ENCODE measurements at places on chromosomes 13 and 19.

GRCh38 chr13:23903906-23904280, 6.6 kb upstream of the C1QTNF9B start:
- no peak for DNase-seq

DNA sequence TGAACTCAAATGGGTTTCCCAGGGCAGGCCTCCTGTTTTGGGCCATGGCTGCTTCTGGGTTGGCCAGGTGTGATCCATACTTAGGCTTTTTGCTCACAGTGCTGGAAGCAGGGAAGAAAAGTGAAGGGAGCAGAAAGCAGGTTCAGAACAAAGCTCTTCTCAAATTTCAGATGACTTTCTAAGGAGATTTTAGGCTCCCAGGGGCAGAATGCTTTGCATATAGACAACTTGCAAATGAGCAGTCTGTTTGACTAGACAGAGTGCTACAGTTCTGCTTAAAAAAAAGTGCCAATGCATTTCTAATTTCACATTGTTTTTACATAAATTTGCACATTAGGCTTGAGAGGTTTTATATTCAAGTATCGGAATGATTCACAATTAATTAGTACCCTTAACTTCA, 2.6 kb upstream of the SLC10A2 start:
- DNase-seq: no peak

- DNase-seq: no peak
Observed at GRCh38 chr19:58394821-58395219, 636 bp upstream of the RNF225 start.

DNA sequence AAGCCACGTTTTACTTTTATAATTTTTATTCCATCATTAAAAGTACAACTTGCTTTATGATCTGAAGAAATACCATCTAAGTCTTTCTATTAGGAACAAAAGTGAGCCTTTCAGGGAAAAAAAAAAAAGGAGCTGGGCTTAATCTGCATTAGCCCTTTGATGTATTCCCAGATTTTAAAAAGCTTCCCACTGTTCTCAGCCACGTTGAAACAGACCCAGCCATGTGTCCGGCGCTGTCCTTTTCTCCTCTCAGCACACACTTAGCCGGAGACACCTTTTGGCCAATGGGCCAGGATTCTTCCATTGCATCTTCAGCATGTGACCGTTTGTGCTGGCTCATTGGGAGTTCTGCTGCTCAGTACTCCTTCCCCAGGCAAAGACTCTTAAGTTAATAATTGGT, 105.5 kb downstream of the GGACT start:
- no peak for DNase-seq

- no peak for DNase-seq
Observed at GRCh38 chr13:111657013-111657412, 336.6 kb downstream of the TEX29 start.

DNA sequence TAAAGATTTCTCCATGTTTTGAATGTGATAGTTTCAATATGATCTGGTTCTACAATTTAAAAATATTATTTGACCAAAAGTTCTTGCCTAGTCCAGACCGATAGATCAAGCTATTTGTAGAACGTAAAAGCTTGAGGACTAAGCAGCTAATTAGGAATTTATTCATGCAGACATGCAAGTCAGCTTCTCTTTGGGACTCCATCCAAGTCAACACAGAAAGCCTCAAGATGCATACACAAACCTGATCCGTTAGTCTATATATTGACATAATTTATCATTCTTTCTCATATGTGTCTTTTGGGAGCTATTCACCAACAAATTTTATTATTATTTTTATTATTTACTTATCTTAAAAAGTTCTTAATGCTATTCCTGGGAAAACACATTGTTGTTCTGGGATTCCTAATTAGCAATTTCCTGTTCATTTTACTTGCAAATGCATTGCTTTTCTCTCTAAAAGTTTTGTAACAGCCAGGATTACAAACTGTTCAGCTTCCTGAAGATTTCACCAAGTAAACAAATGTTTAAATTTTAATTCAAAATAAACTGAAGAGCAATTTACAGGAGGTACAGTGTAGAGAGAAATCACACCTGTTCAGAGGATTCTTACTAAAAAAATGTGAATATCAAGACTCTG, 375.3 kb downstream of the GPC5 start:
- DNase-seq: no peak

DNA sequence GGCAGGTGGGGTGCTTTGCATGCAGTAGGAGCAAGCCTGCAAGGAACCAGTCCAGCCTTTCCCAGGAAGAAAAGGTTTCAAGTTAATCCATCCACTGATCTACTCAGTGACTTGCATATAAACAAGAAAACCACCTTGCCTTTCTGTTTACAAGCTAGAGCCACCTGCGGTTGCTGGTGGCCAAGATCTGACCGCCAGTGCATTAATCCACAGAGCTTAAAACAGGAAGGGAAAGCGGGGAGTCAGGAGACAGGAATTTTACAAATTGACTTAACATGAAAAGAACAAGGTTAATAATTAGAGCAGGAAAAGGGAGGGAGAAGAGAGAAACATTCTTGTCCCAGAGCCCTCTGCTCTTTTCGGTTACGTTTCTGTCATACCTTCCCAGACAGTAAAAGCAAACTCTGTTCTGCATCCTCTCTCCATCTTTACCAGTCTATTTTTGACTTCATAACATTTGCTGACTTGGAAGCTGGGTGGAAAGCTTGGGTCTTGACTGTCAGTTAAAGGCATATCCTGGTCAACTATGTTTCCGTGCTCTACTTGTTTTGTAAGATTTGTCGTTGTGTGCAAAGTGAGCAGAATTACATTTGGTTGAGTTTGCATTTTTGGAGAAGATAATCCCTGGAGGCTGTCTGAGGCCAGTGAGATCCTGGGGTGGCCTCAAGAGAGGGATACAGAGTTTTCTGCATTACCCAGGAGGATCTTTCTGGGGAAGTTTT, 760.6 kb downstream of the EFNB2 start:
- no peak for DNase-seq

GRCh38 chr13:45468635-45469034, 3.9 kb downstream of the COG3 start:
- no peak for DNase-seq

DNA sequence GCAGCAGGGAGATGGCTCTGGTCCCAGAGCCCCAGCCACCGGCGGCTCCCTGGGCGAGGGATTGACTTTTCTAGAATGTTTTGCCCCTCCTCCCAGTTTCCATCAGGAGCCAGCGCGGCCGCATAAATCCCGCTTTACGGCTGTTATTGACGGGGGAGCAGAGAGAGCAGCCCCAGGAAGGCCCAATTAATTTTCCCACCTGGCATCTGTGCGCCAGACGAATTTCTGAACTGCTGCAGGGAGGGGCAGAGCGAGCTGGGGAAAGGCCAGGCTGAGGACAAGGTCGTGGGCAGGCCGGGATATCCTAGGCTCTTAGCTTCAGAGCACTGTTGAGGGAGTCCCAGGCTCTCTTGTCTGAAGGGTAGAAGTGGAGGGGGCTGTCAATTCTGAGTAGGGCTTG, 24.7 kb downstream of the ZNRF4 start:
- no peak for DNase-seq

- DNase-seq: no peak
Observed at GRCh38 chr13:110559986-110560385, 1.5 kb downstream of the RAB20 start.

- DNase-seq: no peak
Observed at GRCh38 chr13:47832458-47832972, 168.6 kb downstream of the SUCLA2 start.

GRCh38 chr19:55341171-55341588, 1.5 kb downstream of the KMT5C start:
- DNase-seq: no peak

DNA sequence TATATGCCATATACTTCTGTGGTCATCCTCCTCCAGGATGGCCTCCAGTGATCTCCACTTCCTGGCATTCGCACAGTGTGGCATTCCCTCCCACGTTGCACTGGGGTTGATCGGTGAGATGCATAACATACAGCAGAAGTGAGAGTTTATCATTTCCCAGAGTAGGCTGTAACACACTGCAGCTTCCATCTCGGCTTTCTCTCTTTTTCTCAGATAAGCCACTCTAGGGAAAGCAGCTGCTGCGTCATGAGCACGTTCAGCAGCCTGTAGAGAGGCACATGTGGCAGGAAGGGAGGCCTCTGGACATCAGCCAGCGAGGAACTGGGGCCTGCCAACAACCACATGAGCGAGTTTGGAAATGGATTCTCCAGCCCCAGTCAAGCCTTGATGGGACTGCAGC, 807.1 kb downstream of the DIAPH3 start:
- DNase-seq: no peak

- DNase-seq: no peak
Observed at GRCh38 chr13:36352350-36352749, 6.2 kb upstream of the SPART start.

- DNase-seq: no peak
Observed at GRCh38 chr19:2661615-2662014, 40.9 kb downstream of the GNG7 start.

DNA sequence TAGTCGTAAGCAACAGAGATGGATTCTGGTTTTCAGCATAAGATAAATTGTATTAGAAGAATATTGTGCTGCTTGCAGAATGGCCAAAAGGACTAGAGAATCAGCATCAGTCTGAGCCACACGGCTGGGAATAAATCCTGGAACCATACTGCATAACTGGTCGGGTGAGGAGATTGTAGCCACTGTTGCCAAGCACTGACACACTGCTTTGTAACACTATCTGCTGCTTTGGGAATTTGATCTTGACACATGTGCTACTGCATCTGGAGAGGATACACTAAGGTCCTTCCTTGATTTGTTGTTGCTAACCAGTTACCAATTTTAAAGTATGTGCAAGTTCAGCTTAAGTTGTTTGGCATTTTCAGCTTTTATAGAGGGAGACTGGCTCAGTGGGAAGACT, 1.9 kb downstream of the HNRNPA1L2 start:
- no peak for DNase-seq

DNA sequence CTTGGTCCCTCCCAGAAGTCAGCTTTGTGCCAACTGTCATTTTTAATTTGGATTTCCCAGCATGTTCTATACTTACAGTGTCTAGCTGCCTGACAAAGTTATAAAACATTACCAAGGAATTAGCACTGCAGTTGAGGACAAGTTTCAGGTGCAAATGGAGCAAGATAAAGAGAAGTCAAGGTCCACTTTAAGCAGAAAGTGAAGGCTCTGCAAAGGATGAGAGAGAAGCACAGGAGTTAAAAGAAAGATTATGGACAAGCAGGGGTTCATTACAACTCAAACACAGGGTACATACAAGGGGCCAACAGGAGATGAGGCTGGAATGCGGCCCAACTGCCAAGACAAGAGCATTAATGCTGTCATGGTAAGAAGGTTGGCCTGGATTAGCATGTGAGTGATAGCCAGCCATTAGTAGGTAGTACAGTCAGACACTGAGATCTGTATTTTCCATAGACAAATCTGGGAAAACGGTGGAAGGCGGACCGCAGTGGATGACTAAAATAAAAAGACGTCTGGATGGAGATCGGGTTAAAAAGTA, 17.6 kb downstream of the UBL3 start:
- no peak for DNase-seq

- DNase-seq: no peak
Observed at GRCh38 chr13:29059800-29060199, 239.7 kb downstream of the MTUS2 start.

GRCh38 chr13:32125751-32126150, 94.2 kb downstream of the FRY start:
- DNase-seq: no peak

DNA sequence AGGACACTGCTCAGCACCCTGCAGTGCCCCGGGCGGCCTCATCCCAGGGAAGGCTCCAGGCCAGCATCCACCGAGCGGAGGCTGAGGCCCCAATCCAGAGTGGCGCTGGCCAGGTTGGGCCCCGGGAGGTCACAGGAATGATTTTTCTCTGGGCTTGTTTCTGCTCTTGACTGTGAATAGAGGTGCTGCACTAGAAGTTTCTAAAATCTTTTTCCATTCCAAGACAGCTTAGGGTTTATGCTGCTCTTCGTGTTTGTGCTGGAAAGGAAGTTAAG, 15.1 kb downstream of the KDM4B start:
- no peak for DNase-seq

GRCh38 chr19:44746616-44746945, 1.9 kb upstream of the BCL3 start:
- DNase-seq: no peak

DNA sequence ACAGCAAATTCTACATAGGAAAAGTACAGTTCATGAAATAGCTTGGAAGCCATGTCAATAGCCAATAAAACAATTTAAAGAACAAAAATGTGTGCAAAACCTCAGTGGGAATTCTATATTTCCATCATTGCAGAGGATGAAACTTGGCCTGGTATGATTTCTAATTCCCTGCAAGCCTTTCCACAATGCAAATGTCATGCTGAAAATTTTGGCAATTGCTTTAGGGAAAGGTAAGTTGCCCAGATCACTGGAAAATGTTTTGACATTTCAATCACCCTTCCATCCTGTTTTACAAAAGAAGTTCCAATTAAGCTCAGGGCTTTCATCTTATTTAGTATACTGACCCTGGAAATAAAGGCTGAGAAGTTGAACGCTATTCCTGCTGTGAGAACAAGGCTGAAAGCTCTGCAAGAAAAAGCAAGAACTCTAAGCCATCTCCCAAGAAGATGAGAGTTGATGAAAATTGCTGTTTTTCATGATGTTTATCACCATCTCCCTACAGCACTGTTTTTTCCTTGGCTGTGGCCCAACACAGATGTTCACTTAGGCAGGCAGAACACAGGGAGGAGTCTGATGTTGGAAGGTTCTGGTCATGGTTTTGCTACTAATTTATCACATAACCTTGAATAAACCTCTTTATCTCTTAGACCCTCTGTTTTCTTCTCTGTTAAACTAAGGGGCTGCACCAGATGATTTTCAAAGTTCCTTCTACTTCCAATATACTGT, 263.7 kb downstream of the KCTD12 start:
- DNase-seq: no peak

- DNase-seq: no peak
Observed at GRCh38 chr19:18107235-18107634, 9.7 kb downstream of the MAST3 start.

- DNase-seq: no peak
Observed at GRCh38 chr19:50341091-50341564, 12.0 kb upstream of the KCNC3 start.

DNA sequence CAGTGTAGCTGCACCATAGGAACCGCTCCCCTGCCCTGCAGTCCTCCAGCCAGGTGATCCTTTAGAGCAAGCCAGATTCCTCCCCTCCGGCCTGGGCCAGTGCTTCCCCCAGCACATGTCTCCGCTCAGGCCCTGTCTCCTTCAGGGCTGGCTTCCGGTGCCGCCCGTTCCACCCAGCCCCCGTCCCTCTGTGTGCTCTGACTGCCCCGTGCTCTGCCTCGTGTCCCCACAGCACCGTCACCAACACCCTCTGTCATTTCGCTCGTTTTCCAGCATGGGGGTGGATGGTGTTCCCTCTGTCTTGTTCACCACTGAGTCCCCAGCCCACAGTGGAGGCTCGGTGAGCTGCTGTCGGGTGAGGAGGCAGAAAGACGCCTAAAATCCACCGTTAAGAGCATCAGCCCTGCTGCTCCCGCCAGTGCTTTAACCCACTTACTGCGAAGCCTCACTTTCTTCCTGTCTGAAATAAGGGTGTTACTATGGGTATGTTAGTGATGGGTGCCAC, 54.5 kb downstream of the TSSK6 start:
- DNase-seq: peak; percentile 38

GRCh38 chr13:64534302-64534701, 2695.8 kb downstream of the PCDH9 start:
- DNase-seq: no peak

GRCh38 chr13:57739089-57739488, 107.5 kb downstream of the PCDH17 start:
- DNase-seq: no peak

GRCh38 chr19:604355-604754, 14.7 kb downstream of the HCN2 start:
- DNase-seq: no peak

- no peak for DNase-seq
Observed at GRCh38 chr13:40207001-40207478, 459.4 kb downstream of the FOXO1 start.

Measured in activated T-helper 1 cell treated with anti-CD3 and anti-CD28 coated beads, Interleukin-2, amount 50 U/mL, for 16 hours (primary cell).